ENCODE measurements at places on chromosomes 7 and 10.

- no peak for DNase-seq
These were observed 465.0 kb upstream of the KLF6 start for GRCh38 chr10:4249841-4250586.

- DNase-seq: no peak
These were observed 132.6 kb downstream of the CELF2 start for GRCh38 chr10:11150231-11150731.

GRCh38 chr10:16816171-16816570 is 1.1 kb downstream of the RSU1 start:
- DNase-seq: no peak

DNA sequence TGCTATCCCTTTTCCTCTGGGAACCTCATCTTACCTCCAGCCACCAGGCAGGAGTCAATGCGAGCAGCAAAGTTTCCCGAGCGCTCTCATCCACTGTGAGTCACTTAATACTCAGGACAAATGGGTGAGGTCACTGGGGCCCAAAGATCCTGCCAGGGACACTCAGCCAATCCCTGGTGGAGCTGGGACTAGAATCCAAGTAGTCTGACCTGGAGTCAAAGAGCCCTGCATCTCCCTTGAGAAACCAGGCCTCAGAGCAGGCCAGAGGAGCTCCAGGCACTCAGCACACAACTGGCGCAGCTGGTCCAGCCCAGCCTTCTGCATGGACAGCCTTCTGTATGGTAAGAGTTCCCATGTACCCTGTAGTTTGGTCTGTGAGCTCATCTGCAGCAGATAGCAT is 142.3 kb downstream of the MAPK8 start:
- DNase-seq: no peak

DNA sequence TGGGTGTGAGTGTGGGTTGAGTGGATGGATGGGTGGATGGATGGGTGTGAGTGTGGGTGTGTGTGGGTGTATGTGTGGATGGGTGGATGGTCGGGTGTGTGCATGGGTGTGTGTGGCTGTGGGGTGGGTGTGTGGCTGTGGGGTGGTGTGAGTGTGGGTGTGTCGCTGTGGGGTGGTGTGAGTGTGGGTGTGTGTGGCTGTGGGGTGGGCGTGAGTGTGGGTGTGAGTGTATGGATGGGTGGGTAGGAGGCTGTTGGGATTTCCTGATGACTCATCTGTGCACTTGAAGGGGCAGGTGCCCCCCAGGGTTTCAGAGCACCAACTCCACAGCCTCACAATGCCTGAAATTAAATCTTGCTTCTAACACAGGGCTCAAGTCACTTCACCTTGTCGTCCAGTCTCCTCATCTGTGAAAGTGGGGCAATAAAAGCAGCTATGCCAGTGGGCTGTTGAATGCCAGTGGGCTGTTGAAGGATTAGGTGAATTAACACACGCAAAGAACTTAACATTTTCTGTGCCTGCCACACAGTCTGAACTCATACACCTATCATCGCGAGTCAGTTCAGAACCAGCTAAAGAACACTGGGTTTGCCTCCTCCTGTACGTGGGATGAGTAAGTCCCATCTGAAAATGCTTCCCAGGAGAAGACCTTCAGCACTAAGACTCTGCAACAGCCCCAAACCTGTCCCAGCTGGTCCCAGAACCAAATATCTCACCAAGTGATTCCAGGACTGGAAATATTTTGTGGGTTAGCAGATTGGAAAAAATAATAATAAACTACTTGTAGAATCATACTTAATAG is 32.0 kb downstream of the SFMBT2 start:
- no peak for DNase-seq

DNA sequence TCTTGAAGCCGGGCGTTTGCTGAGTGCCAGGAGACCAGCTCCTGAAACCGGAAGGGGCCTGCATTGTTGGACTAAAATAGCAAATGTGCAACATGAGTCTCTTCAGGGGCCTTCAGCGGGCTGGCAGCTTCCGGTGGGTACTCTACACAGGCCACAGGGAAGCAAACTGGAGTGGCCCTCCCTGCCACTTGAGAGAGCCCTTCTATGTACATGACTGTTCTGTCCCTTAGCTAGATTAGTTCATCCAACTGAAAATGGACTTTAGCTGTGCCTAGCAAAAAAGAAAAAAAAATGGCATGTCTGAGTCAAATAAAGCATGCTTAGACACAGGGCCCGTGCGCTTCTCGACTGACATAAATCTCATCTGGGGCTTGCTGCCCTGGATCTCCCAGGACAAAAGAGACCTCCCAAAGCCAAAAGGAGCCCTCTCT is 115.3 kb upstream of the TCF7L2 start:
- DNase-seq: no peak

GRCh38 chr7:149145031-149145845 is 2.0 kb upstream of the ZNF398 start:
- DNase-seq: no peak

- no peak for DNase-seq
These were observed 89.4 kb upstream of the GPR26 start for GRCh38 chr10:123576706-123577105.

GRCh38 chr10:108782411-108782810 is 1140.9 kb downstream of the XPNPEP1 start:
- DNase-seq: no peak

- no peak for DNase-seq
These were observed 6.1 kb downstream of the DNTT start for GRCh38 chr10:96310321-96310669.

- DNase-seq: no peak
These were observed 186.3 kb upstream of the ADARB2 start for GRCh38 chr10:1923586-1923985.

DNA sequence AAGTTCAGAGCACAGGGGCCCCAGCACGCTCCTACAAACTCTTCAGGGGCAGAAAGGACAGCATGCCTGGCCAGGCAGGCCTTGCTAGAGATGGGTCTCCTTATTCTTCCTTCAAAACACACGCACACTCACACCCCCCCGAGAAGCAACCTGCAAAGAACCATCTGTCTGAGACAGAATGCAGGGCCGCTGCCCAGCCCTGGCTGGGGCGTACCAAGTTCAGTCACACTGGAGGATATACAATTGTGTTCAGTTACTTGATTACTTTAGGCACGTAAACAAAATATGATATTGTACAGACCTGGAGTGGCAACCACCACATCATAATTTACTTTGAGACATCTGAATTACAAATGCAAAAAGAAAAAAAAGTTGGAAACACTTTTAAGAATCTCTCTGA is 5.7 kb downstream of the FAM53B start:
- no peak for DNase-seq

GRCh38 chr7:95904099-95904498 is 131.7 kb downstream of the DYNC1I1 start:
- no peak for DNase-seq

- DNase-seq: no peak
These were observed 13.4 kb downstream of the BUD31 start for GRCh38 chr7:99422186-99422585.

Data from stimulated activated CD8-positive, alpha-beta memory T cell treated with anti-CD3 and anti-CD28 coated beads, Interleukin-7, amount 100 ng/mL, for 1 hour (primary cell).